ENCODE measurements at places on chromosomes 11 and 22. TPM values are rescaled to one million over a fixed set of nuclear protein-coding genes. Genes with fewer than 3 reads are reported as not detected.

KCTD14 gene
- 10.6 TPM for total RNA-seq

ASPHD2 gene
- total RNA-seq: 0.83 TPM

HEPHL1 gene
- not detected for total RNA-seq

DNA sequence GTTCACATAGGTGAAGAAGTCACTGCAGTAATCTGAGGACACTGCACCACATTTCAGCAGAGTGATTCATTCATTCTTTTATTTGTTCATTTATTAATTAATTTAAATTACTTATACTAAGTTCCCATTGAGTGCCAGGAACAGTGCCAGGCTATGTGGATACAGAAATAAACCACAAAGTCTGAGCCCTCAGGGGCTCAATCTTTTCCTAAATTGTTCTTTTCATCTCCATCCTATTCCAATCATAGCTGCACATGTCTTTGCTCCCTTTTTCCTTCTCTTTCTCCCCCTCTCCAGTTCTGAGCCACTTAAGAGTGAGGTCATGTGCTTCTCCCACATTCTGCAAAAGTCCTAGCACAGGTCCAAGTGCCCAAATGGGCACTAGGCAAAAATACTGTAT, 4.9 kb downstream of the SYTL2 start:
- DNase-seq: no peak

- DNase-seq: no peak
These were observed 36.1 kb downstream of the MMP20 start for GRCh38 chr11:102589047-102589459.

DNA sequence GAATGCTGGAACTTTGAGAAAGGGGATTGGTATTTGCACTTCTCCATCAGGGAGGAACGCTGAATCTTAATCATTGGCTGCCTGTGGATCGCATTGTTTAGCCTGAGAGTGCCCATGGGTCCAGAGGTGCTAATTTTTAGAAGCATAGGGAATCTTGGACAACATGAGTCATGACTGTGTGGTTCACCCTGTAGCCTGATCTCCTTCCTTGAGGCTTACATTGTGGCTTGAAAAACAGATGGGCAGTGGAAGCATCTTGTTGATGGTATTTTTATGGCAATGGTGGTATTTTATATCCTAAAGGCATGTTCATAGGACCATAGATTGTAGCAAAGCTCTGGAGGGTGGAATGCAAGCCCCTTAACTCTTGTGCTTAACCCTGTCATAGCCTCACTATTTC, 99.2 kb upstream of the DBX1 start:
- no peak for DNase-seq

DNA sequence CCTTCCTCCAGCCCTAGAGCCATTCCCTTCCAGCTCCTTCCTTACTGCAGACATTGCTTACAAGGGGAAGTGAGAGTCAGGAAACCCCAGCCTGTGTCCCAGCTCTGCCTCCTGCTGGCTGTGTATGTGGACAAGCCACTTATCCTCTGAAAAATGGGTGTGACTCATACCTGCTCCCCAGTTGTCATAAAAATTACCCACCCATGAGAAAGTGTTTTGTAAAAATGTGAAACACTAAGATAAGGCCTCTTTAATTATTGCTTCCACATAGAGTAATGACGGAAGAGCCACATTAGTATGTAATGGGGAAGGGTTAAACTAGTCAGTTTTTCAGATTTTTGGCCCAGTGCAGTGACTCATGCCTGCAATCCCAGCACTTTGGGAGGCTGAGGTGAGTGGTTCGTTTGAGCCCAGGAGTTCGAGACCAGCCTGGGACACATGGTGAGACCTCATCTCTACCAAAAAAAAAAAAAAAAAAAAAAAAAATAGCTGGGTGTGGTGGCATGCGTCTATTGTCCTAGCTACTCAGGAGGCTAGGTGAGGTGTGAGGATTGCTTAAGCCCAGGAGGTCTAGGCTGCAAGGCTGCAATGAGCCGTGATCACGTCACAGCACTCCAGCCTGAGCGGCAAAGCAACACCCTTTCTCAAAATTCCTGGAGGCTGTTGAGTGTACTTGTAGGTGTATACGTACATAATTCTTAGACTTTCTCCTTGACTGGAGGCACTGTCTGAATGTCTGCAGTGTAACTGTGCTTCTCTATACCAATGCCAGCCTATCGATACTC, 84.9 kb downstream of the CTTN start:
- no peak for DNase-seq

All from uterus (tissue), 4 donors.